Suprapubic skin (tissue), 4 donors: ENCODE measurements at places on chromosomes 2 and 18.
A peak's percentile ranks its signal among the peaks of the same experiment; 100 is the strongest.

GRCh38 chr2:174322746-174323145, 12.0 kb upstream of the SP9 start:
- DNase-seq: no peak

- no peak for DNase-seq
Measured at GRCh38 chr2:31282634-31283033, 48.7 kb downstream of the EHD3 start.

- DNase-seq: peak; percentile 62
Measured at GRCh38 chr2:3159782-3160545, 217.7 kb downstream of the EIPR1 start.

DNA sequence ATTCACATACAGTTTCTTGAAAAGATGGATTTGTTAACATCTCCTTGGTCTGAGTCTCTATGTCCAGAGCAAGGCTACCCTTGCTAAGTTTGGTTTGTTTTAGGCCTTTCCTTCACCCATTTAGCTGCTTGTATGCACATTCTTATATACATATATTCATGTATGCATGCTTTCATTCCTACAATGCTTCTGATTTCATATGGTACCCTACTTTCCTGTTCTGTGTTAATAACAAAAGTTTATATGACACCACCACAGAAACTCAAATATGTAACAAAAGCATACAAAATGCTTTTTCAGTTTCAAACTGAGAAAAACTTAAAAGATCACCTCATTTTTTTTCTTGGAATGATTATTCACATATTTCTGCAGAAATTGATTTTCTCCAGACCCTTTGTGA, 39.4 kb downstream of the OSGEPL1 start:
- no peak for DNase-seq

DNA sequence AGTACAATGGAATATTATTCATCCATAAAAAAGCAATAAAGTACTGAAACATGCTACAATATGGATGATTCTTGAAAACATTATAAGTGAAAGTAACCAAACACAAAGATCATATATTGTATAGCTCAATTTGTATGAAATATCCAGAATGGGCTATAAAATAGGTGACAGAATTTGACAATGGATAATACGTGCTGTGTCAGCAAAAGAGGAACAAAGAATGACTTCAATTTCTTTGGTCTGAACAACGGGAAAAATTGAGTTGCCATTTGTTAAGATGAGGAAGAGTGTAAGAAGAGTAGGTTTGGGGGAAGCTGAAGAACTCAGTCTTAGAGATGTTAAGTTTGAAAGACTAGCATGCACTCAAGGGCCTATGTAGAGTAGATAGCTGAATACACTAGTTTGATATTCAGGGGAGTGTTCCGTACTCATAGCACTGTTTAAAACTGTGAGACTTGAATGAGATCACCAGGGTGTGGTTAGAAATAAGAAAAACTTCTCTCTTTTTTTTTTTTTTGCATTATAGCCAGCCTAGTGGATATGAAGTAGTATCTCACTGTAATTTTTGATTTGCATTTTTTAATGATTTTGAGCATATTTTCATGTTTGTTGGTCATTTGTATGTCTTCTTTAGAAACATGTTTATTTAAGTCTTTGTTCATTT, 213.6 kb downstream of the NR4A2 start:
- no peak for DNase-seq

DNA sequence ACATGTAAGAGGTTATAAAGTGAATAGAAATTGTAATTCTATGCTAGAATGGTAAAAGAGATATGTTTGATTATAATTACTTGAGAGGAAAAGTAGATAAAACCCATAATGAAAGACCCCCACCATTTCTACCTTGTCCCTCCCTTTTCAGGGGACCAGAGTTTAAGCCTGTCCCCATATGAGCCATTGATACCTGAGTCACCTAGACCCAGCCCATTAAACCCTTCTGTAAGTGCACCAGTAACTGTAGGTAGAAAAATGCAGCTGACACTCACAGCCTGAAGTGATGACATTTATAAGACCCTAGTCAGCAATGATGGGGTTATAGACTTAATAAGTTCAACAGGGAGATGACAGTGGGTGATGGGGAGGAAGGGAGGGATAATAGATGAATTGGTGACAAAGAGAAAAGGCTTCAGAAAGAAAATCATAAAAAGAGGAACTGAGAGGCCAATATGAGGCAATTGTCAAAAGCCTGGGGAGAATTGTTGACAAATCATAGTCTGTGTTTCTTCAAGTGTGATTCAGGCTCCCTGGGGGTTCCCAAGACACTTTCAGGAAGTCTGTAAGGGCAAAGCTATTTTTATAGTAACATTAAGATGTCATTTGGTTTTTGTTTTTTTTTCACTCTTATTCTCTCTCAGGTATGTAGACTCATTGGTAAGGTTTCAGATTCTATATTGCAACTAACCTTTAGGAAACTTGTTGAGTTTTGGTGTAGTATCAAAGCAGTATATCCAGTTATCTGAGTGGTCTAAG, 544.2 kb downstream of the SATB2 start:
- no peak for DNase-seq

DNA sequence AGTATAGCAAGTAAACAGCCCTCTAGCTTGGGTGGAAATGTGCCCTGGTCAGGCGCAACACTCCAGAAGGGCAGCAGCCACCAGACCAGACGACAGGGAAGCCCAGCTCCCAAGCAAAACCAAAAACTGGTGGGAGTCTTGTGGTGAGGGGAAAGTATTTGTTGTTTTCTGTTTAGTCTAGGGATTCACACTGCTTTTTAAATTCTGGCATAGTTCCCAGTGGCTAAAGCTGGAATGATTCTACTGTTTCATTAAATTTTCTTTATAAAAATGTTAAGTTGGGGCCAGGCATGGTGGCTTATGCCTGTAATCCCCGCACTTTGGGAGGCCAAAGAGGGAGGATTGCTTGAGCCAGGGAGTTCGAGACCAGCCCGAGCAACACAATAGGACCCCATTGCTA, 38.5 kb downstream of the MERTK start:
- DNase-seq: no peak

DNA sequence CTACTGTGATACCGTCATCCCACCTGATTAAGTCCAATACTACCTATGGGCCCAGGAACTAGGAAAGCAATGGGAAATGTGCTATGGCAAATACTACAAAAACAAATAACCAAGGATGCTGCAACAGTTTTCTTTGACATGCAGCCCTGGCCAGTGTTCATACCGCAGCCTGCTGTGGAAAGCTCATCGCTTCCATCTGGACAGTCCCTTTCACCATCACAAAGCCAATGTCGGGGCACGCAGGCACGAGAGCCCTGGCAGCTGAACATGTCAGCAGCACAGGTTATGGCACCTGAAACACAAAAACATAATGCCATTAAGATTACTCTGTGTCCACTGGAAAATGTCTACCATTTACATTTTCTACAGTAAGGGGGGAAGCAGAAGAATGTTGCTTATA, 1621.1 kb downstream of the LRP1B start:
- no peak for DNase-seq

GRCh38 chr18:21914739-21915319, 174.2 kb downstream of the MIB1 start:
- DNase-seq: no peak

DNA sequence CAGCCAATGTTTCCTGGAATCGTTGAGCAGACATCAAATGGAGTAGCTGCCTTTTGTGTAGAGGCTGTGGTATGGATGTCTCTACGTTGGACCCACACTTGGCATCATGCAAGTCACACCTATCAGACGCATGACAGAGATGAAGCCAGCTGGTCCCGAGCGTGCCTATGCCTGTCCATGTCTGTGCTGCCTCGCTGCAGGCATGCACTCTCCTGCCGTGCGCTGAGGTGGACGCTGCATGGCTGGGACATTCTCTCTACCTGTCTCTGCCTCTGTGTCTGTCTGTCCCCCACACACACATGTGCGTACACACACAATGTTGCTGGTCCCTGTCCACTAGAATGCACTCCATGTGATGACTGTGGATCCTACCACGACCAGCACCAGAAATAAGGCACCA, 514.2 kb upstream of the MYT1L start:
- DNase-seq: no peak

DNA sequence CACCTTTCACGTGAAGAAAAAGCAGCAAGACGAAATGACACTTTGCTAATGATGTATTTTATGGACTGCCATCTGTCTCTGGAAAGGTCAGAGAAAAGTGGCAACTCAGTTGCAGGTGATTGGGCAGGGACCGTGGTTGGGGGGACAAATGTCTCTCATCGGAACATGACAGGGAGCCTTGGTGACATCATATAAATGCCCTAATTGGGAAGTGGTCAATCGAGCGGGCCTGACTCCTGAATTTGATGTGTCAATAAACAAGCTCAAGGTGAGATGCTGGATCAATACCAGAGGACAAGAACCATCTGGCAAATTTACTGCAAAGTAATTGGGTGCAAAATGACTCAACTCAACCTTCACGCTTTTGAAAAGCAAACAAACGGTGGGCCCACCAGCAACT, 151.9 kb upstream of the SKOR2 start:
- DNase-seq: peak; percentile 11

DNA sequence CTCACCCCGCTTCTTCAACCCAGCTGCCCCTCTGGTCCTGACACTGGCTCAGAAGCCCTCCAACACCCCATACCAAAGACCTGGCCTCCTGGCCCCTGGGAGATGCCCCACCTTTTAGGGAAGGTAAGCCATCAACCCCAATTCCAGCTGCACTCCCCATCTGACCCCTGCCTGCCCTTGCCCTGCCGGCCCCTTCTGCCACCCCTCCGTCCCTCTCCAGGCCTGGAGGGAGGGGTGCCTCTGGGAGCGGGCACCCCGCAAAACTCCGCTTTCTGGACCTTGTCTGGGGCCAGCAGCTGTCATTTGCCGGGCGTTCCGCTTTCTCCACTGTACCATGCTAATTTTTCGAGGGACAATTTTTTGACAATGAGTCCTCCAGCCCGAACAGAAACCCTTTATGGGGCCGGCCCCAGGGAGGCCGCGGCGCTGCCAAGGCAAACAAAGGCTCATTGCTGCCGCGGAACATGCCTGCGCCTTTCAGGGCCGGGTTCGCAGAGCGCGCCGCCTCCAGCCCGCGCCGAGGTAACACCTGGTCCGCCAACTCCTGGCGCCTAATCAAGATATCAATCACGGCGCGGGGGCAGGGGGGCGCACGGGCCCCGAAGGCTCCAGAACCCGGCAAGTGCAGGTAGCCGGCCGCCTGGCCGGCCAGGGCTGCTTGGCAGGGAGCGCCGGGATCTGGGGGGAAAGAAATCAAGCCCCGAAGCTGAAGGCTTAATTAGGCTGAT, 96.0 kb downstream of the INHBB start:
- peak; percentile 65 for DNase-seq

- no peak for DNase-seq
Measured at GRCh38 chr2:226738821-226739544, 60.6 kb downstream of the IRS1 start.

GRCh38 chr18:31223371-31223770, 60.7 kb upstream of the DSC1 start:
- no peak for DNase-seq

GRCh38 chr2:6671913-6672312, 193.8 kb downstream of the CMPK2 start:
- DNase-seq: no peak

DNA sequence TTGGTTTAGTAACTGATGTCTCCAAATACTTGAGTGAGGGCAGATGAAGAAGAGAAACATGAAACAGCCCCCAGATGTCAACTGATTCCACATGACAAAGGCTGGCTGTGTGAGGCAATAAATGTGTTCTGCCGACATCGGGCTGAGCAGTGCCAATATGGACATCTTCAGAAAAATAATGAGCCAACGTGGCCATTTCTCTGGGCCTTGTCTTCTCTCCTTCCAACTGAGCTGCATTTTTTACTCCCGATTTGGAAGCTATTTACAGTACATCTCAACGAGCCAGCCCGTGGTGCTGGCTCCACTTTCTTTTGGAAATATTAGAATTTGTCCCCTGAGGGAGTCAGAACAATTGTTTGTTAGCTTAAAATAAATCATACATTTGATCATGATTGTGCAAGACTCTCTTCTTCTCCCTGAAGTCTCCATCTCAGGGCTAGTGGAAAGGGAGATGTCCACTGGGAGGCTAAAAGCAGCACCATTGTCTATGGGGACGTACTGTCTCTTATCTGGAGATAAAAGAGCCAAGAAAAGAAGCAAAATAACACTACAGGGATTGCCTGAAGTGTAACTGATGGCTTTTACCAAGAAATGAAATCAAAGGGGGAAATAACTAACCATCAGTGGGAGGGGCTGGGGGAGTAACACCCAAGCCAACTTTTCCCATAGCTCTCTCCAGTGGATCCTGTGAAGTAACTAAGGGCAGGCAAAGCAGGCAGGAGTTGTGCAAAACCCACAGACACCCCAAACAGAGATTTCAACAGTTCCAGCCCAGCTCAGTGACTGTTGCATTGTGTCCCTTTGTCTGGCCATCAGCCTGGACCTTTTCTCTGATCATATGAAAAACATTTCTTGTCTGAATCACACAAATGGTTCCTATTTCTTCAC, 114.8 kb downstream of the RDH14 start:
- DNase-seq: peak; percentile 84

DNA sequence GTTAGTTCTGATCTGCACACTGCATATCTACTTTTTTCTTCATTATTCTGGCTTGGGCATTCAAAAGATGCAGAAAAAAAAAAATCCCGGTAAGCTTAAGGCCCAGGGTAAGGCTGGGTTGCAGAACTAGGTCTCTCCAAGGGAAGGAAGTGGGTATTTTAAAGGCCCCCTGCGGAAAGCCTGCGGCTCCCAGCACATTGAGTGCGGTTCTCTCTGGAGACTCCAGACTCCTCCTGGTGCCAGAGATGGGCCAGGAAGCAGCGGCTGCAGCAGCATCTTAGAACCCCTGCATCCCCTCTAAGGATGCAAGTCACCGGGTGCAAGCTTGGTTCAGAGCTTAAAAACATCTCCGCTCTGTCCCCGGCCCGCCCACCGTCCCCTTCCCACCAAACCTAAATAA, 49.5 kb downstream of the TGIF1 start:
- DNase-seq: no peak

- DNase-seq: no peak
Measured at GRCh38 chr18:34976534-34976898, 64.7 kb upstream of the MAPRE2 start.

DNA sequence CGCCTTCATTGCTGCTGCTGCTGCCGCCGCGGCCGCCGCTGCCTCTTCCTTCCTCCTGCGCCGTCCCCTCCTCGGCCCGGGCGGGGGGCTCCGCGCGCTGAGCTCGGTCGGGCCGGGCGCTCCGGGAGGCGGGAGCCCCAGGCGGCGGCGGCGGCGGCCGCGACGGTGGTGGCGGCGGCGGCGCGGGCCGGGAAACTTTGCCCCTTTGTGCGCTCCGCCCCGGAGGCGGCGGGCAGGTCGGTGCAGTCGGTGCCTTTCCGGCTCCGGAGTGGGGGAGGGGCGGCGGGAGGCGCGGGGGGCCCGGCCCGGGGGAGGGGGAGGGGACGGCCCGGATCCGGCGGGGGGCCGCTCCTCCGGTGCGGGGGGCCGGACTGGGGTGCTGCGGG, 205 bp downstream of the TET3 start:
- DNase-seq: no peak

- DNase-seq: no peak
Measured at GRCh38 chr2:16495509-16496208, 170.0 kb downstream of the CYRIA start.

GRCh38 chr2:70561893-70562292, 8.3 kb upstream of the TGFA start:
- DNase-seq: no peak

GRCh38 chr2:69594341-69594740, 49.2 kb downstream of the AAK1 start:
- DNase-seq: no peak

GRCh38 chr18:50992351-50992762, 24.5 kb downstream of the ELAC1 start:
- no peak for DNase-seq
